T1000 (cell line): ENCODE measurements at places on chromosomes 16 and 17.
A peak's percentile ranks its signal among the peaks of the same experiment; 100 is the strongest.

DNA sequence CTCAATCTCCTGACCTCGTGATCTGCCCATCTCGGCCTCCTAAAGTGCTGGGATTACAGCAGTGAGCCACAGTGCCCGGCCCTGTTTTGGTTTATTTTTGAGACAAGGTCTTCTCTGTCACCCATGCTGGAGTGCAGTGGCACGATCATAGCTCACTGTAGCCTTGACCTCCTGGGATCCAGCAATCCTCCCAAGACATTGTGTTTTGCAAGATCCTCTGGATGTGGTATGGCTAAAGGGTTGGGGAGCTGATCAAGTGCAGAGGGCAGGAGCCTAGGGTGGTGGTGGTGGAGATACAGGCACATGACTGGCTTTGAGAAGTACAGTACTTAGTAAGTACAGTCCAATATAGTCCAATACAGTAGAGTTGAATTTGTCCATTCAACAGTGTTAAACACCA, 16.6 kb upstream of the TNS4 start:
- DNase-seq, result no peak

DNA sequence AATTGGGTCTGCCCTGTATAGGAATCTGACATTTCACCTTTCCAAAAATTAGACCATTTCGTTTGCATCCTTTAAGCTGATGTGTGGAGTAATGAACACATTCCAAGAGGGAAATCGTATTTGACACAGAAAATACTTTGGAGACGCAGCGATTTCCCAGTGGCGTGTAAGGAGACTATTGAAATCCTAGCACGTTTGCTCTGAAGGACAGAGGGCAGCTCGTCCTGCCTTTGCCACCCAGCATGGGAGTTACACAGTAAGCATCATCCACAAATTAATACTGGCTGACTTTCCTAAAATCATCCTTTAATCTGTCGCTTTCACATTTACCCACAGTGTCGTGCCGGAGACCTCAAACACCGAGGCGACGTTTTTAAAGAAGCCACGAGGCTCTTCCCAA, 925.9 kb upstream of the EEF2KMT start:
- DNase-seq, result no peak

DNA sequence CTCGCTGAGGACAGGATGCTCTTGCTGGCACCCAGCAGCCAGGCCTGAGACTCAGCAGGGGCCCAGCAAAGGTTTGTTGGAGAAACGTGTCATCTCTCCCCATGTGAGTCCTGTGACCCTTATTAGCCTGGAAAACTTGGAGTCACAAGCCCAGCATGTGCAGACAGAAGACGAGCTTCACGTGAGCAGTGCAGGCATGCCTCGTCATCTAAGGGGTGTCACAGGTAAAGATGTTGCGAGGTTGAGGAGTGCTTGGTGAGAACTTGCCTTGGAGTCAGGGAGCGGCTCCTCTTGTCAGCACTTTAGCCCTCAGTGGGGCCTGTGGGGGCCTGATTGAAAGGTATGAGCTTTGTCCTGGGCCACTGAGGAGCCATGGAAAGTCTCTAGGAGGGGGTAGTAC, 2.1 kb upstream of the CTRL start:
- no peak for DNase-seq

DNA sequence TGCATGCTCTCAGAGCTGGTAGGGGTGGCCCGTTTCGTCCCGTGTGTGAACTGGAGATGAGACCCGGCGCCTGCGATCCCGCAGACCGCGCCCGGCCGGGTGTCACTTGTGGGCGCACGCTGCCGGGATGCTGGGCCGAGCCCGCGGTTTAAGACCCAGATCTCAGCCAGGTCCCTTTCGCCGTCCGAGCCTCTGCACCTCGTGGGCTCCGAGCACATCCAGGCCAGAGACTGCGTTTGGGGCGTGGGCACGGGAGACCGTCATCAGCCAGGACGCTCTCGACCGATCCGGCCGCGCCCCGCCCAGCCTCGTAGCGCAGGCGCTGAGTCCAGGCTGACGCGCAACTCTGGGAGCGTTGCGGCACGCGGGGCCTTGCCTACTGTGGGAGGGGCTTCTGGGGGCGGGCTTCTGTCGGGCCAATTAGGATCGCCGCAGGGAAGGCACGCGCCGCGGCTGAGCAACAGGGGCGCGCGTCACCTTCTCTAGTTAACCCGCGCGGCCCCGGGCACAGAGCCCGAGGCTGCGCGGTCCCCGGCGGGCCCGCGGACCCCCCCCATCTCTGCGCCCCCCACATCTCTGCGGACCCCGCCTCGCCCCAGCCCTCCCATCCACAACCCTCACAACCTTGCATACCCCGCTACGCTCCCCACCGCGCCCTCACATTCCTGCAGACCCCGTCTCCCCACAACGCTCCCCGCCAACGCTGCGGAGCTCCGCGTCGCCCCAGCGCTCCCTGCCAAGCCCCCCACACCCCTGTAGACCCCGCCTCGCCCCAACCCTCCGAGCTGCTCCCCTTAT, 687 bp upstream of the CEMP1 start:
- peak; percentile 97 for DNase-seq

- no peak for DNase-seq
Measured at GRCh38 chr16:75312875-75313274, 61.5 kb upstream of the BCAR1 start.

GRCh38 chr16:83586036-83586435, 221.7 kb upstream of the HSBP1 start:
- DNase-seq, result no peak

DNA sequence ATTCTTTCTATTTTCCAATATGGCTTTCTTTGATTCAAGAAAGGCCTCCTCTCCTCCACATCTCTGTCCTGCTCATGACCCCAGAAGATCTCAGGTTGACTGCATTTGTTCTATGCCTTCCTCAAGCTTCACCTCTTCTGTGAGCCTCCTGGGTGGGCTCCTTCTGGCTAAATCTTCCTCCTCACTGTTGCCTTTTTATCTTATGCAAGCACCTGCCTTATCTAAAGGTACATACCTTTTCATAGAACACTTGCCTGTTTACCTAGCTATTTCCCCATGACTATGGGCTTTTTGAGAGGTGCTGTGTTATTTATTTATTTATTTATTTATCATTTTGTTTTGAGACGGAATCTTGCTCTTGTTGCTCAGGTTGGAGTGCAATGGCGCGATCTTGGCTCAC, 81.1 kb downstream of the UTP18 start:
- no peak for DNase-seq

GRCh38 chr16:49540836-49541235, 167.2 kb downstream of the C16orf78 start:
- no peak for DNase-seq

- DNase-seq, result no peak
Measured at GRCh38 chr17:59727817-59728533, 20.5 kb downstream of the VMP1 start.

DNA sequence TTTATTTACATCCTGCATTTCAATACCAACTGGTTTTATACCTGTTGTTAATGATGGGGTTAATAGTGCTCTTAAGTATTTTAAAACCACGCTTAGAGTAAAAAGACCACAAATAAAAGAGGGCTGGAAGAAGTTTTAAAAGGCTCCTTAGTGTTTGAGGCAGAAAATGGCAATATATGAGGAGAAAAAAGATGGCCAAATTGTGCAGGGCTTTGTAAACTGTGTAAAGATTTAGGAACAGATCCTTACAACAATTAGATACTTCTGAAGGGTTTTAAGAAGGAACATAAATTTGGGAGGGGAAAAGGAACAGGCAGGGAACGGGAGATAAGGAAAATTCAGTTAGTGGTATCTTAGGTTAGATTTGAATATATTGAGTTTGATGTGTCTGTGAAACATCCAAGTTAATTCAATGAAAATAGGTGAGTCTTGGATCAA, 12.7 kb downstream of the CDC27 start:
- no peak for DNase-seq

GRCh38 chr17:66950325-66950724, 14.2 kb upstream of the CACNG4 start:
- no peak for DNase-seq

DNA sequence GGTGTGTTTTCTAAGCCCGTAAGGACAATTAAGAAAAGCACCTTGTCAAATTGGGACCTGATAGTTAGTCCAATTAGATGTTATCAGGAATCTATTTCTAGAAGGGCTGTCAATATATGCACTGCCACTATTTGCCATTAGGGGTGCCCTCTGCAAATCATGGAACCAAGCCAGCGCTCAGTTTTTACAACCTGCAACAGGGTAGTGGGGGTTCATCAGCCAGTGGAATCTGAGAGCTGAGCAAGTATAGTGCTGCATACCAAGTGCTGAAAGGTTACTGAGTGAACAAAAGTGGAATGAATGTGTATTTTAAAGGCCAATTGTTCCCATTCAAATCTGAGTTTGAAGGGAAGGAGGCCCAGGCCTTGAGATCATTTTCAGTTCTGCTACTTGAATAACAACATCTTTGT, 10.4 kb downstream of the PRR11 start:
- DNase-seq, result peak; percentile 34

GRCh38 chr17:73092523-73093135, at the start of gene SLC39A11:
SLC39A11 (minus strand) TSS chr17:73092688; CDS start chr17:73088764, 3,924 bp downstream.
- DNase-seq, result peak; percentile 84

- no peak for DNase-seq
Measured at GRCh38 chr16:29156511-29156910, 171.7 kb downstream of the LAT start.

DNA sequence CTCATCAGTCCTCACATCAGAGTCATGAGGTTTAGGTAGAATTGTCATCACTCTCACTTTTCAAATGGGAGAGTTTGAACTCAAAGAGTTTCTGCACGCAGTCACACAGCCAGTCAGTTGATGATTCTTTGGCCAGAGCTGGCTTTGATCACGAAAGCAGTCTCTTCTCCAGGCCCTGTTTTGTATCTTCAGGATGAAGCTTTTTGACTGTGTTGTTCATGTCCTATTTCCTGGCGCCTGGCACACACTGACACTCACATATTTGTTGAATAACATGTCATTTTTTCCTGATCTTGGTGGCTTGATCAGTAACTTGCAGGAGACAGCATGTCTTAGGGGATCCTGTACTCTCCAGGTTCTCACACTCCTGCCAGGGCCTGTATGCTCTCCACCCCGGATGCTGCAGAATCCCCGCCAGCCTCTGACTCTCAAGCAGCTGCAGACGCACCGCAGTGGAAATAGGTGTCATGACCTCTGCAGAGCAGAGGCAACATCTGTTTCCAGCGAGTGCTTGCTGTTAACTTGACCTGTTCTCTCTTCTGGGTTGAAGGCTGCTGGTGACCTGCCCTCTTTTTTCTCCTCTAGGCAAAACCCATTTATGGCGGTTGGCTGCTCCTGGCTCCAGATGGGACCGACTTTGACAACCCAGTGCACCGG, 33.0 kb downstream of the MPRIP start:
- no peak for DNase-seq

DNA sequence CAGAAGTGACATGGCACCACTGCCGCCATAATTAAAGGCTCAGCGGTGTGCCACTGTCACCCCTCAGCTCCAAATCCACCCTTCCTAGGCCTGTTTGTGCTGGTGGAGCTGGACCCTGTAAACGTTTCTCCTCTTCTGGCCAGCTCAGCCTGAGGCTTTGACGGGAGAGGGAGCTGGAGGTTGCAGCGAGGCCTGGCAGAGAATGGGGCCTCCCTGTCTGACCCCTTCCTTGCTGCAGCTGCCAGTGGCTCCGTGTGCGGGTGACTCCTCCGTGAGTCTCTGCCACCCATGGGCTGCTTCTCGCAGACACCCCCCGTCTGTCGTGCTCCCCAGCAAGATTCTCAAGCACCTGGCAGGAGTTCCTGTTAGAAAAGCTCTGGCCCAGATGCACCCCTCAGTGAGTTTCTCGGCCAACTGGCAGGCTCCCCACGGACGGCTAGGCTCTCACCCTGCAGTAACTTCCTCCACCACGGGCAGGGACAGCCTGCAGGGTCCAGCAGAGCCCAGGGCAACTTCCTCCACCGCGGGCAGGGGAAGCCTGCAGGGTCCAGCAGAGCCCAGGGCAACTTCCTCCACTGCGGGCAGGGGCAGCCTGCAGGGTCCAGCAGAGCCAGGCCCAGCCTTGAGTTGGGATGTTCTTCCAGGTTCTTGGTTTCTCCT, 4.7 kb upstream of the CHMP6 start:
- no peak for DNase-seq

DNA sequence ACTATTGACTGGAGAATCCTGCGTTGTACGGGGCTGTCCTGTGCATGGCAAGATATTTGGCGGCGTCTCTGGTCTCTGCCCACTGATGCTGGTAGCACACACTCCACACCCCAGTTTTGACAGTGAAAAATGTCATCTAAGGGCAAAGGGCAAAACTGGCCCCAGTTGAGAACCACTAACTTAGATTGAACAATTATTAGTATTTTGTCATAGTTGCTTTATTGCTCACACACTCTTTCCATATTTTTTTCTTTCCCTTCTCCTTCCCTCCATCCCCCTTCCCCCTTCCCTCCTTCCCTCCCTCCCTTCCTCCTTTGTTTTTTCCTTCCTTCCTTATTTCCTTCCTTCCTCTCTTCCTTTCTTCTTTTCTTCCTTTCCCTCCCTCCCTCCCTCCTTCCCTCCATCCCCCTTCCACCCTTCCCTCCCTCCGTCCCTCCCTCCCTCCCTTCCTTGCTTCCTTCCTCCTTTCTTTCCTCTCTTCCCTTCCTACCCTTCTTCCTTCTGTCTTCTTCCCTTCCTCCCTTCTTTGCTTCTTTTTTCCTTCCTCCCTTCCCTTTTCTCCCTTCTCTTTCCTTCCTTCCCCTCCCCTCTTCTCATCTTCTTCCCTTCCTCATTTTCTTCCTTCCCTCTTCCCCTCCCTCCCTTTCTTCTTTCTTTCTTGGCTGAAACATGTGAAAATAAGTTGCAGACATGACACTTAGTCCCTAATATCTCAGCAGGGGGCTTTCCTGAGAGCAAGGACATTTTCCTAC, 5.5 kb downstream of the SHISA9 start:
- DNase-seq, result no peak

- DNase-seq, result peak; percentile 58
Measured at GRCh38 chr17:80789356-80789902, 202.2 kb upstream of the CHMP6 start.

DNA sequence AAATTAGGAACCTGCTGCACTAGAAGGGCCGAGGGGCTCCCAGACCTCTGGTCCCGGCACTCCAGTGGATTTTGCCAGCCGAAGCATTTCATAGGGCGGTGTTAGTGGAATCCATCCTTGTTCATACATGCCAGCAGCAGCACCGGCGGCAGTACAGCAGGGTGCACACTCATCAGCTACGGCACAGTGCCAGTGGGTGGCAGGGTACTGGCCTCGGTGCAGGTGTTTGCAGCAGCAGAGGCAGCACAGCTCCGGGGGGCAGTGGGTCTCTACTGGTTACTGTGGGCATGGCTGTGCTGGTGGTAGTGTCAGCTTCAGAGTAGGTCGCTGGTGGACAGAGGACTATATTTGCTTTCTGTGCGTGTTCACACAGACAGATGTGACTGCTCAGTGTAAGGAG, 985.7 kb downstream of the CDH8 start:
- no peak for DNase-seq

- no peak for DNase-seq
Measured at GRCh38 chr17:49715216-49715615, 7.5 kb upstream of the SLC35B1 start.

GRCh38 chr16:2969545-2970521, 685 bp downstream of the PAQR4 start:
- DNase-seq, result peak; percentile 78

GRCh38 chr17:35467824-35468223, 19.3 kb upstream of the SLFN13 start:
- no peak for DNase-seq

DNA sequence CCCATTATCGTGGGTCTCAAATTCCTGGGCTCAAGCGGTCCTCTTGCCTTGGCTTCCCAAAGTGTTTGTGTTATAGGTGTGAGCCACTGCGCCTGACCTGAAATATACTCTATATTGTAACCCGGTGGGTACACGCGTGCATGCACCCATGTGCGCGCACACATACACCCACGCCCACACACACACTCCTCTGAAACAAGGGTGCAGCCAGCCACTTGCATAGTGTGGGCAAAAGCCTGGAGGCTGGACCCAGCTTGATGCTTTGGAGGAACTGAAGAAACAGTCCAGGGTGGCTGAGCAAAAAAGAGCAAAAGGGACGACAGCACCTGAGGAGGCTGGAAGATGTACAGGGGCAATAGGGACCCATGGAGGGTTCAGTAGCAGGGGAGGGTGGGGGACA, 29.9 kb downstream of the NAGPA start:
- DNase-seq, result no peak
